ENCODE measurements at places on chromosomes 6 and 20. TPM values are rescaled to one million over a fixed set of nuclear protein-coding genes. Genes with fewer than 3 reads are reported as not detected.

Gene PARD6B
- 9.8 TPM for total RNA-seq

- DNase-seq: no peak
Measured at GRCh38 chr6:127383988-127384387, 40.6 kb upstream of the ECHDC1 start.

DNA sequence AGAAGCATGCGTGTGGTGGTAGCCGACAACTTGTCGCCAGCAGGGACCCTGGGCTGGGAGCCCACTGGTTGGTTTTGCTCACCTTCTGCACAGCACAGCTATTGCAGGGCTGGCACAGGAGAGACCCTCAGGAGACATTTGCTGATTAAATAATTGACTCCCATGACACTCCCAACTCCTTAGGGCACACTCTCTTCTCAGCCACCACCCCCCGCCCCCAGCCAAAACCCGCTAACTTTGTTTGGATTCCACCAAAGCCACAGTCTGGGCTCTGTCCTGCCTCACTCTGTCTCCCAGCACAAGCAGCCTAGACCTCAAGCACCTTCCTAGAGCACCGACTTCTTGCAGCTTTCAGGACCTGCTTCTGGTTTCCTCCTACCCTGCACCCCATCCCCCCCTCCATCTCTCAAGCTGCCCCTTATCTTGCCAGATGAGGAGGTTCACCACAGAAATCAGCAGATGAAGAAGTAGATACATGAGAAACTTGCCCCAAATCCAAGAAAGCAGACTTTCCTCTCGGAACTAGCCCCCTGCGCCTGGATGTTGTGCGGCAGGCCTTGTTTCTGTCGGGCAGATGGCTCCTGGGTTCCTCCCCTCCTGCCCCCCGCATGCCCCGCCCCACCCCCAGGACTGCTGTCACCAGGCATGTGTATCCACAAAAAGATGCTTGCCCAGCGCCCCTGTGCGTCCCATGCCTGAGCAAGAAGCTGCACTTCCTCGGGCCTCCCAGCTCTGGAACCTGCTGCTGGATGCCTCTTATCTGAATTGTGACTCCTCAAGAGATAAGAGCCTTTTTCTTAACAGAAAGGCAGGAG is 35.0 kb upstream of the CD93 start:
- no peak for DNase-seq

- DNase-seq: no peak
Measured at GRCh38 chr20:38098952-38099351, 65.4 kb downstream of the RPRD1B start.

Gene GINS1
- total RNA-seq: 53.9 TPM

Gene TFAP2A
- 9.6 TPM for total RNA-seq

Gene NUDT3
- 47.5 TPM for total RNA-seq

- no peak for DNase-seq
Measured at GRCh38 chr20:46712056-46712636, 2.7 kb downstream of the SLC2A10 start.

- DNase-seq: no peak
Measured at GRCh38 chr6:31009731-31010130, 543 bp upstream of the MUC22 start.
